Mucosa of gallbladder (tissue), 1 donor: ENCODE measurements at places on chromosomes 1 and 21.

GRCh38 chr21:45630876-45631275 is 12.6 kb upstream of the PCBP3 start:
- DNase-seq: no peak

GRCh38 chr1:67316180-67316902 is 8.7 kb downstream of the IL12RB2 start:
- no peak for DNase-seq

DNA sequence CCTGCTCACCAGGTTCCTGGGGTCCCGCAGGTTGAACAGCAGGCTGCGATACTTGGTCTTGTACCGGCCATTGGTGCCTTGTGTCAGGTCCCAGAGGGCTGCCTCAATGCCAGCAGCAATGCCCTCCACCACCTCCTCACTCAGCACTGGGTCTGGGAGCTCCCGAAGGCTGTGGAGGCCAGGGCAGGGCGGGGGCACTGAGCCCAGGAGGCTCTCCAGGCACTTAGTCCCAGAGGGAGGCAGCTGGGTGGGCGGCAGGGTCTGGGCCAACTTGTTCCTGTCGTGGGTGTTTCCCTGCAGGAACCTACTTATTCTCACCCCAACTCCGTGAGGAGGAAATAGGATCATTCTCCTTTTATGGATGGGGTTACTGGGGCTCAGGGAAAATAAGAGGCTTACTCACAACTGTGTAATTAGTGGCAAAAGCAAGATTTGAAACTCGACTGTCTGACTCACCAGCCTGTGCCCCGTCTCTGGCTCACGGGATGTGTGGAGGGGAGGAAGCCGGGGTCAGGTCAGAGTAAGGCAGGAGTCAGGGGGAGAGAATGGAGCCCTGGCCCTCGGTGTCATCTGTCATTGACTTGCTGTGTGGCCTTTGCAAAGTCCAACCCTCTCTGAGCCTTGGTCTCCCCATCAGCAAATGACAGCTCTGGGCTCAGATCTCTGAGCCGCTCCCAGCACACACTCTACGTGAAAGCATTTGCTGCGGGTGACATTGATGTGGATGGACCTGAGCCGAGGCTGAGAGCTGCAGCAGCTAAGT is 17.2 kb downstream of the SPOCD1 start:
- no peak for DNase-seq

DNA sequence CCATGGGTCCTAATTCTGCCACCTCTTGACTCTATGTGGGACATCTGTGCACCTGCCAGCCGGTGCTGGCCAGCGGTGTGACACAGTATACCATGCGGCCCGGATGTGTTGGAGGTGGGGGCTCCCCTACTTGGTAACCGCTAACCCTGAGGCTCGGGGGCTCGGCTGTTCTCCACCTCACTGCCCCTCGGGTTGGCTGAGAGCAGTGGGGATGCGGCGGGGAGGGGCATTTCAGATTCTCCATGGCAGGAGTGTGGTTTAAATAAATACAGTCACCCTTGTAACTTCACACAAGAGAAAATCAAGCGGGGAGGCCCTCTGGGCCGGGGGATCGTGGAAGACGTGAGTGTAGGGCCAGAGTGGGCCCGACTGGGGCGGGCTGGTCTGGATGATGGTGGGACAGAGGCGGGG is 11.0 kb downstream of the KRTAP10-1 start:
- DNase-seq: no peak

GRCh38 chr1:40692429-40692895 is 958 bp downstream of the NFYC start:
- peak; percentile 20 for DNase-seq
